Activated naive CD4-positive, alpha-beta T cell treated with anti-CD3 and anti-CD28 coated beads, Interleukin-2, amount 50 U/mL, for 16 hours (primary cell): ENCODE measurements at places on chromosomes 6 and 20.

DNA sequence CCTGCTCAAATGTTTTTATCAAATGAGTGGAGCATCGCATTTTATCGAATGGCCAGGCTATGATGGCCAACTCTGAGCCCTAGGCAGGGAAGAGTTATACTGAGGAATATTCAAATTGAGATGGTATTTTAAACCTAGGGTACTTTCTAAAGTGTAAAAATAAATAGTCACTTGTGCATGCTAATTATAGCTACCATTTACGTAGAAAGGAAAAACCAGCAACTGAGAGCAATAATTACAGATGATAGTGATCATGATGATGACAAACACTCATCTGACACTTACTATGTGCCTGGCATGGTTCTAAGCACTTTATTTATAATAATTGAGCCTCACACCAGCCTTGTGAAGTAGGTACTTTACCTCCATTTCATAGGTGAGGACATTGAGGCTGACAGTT, 455.7 kb downstream of the CD83 start:
- DNase-seq: no peak

- no peak for DNase-seq
These were observed 227.6 kb downstream of the BMP7 start for GRCh38 chr20:57038608-57039440.

GRCh38 chr6:113591896-113592827, 265.0 kb upstream of the MARCKS start:
- no peak for DNase-seq

GRCh38 chr6:1820165-1820564, 210.4 kb downstream of the FOXC1 start:
- no peak for DNase-seq

DNA sequence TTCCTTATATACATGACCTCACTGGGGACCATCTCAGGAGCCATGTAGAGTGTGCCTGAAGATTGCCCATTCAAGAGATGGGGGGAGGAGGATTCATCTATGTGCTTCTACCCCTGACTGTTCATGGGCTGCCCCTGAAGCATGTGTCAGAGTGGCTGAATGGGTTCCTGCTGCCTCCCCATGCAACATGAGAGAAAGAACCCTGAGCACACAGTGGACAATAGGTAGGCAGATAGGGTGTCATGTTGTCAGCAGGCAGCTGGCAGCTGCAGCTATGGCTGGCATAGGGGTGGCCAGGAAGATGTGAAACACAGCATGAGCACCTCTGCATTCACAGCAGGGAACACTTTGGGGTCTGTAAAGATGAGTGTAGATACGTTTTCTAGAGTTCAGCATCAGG, 208.4 kb upstream of the CNR1 start:
- DNase-seq: no peak

GRCh38 chr20:63819224-63819921, 11.7 kb downstream of the ZBTB46 start:
- no peak for DNase-seq

GRCh38 chr6:27693766-27694546, 218.2 kb downstream of the OR2B2 start:
- no peak for DNase-seq

- DNase-seq: no peak
These were observed 280.3 kb upstream of the SYNCRIP start for GRCh38 chr6:85923013-85923430.

DNA sequence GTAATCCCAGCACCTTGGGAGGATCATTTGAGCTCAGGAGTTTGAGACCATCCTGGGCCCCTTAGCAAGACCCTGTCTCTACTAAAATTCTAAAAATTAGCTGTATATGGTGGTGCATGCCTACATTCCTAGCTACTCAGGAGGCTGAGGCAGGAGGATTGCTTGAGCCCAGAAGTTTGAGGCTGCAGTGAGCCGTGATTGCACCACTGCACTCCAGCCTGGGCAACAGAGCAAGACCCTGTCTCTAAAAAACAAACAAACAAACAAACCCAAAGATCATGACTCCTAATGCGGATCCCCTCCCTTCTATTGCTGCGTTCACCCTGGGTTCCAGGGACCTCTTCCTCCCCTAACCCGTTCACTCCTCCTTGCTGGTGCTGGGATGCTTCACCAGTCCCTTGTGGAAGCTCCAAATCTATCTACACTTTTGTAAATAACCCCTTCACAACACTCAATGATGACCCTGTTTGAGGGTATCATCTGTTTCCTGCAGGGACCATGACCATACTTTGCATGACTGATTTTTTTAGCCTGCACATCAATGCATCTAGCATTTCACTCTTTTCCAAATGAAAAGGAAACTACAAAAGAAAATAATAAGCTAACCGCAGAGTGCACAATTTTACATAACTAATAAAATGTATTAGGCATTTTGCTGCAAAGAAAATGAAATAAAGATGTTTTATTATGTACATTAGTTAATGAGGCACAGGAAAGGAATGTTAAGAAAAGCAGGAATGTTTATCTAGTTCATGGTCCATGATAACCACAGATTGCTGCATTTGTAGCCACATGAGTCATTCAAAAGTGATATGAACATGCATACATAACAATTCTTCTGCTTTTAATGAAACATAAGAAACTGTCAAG, 30.5 kb upstream of the IPCEF1 start:
- DNase-seq: no peak

DNA sequence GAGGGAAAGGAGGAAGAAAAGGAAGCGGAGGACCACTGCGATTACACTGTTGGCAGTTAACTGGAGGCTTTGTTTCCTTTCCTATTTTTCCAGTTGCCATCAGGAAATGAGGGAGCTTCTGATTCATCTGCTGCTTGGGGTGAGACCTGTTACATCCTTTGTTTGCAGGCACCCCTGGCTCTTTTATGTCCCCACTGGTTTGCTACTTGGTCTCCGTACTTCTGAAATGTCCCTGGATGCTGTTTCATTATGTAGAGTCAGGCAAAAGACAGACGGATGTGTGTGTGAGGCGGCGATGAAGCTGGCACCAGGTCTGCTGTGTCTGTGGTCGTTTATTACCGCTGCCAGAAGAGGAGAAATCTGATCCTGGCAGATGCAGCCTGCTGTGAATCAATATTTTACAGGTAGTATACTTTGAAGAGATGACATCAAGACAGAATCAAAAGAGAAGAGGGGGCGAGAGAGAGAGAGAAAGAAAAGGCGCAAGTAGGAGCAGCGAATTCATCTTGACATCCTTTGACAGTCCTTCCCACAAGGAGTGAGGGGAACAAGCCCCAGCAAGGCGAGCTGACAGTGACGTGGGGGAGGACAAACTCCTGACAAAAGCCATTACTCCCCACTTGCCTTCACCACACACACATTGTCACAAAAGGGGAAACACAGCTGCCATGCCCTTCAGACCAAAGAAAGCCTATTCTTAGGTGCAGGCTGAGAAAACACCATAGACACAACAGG, 145.9 kb upstream of the FBXL4 start:
- DNase-seq: no peak

- no peak for DNase-seq
These were observed 7.0 kb downstream of the SERAC1 start for GRCh38 chr6:158160932-158161539.

GRCh38 chr6:75101896-75102295, 104.0 kb downstream of the COL12A1 start:
- DNase-seq: no peak

DNA sequence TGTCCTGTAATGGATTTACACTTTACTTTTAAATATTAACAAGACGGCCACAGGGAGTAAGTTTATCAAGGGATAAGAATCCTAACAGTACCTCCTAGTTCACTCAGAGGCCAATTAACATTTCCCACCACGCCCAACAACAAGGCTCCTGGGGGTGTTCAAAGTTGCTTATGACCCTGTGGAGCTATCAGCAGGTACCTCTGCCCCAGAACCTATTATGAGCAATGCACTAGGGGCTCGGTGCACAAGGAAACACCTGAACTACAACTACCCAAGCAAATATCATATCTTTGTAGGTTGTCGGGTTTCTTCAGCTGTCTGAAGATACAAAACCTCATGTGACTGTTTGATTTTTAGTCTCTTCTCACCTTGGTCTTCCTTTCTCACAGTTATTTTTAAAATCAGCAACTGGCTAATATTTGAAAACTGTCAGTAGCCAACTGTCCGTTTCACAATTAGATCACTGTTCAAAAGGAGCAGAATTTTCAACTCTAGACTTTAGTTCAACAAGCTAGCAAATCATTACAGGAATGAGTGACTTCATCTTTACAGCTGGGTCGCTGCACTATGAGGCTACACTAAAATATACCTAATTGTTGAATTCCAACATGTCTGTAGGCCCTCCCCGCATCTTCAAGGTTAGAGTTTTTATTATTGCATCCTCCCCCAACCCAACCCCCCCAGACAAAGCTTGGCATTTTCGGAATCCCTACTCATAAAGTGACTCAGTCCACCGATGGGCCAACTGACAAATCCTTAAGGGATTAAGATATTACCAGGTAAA, 38.1 kb downstream of the B4GALT5 start:
- no peak for DNase-seq

DNA sequence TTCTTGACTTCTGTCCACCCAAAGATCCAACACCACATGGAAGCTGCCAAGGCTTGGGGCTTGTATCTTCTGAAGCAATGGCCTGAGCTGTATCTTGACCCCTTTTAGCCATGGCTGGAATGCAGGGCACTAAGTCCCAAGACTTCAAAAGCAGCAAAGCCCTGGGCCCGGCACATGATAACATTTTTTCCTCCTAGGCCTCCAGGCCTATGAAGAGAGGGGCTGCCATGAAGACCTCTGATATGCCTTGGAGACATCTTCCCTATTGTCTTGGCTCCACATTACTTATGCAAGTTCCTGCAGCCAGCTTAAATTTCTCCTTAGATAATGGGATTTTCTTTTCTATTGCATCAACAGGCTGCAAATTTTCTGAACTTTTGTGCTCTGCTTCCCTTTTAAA, 1252.6 kb upstream of the CITED2 start:
- DNase-seq: no peak

DNA sequence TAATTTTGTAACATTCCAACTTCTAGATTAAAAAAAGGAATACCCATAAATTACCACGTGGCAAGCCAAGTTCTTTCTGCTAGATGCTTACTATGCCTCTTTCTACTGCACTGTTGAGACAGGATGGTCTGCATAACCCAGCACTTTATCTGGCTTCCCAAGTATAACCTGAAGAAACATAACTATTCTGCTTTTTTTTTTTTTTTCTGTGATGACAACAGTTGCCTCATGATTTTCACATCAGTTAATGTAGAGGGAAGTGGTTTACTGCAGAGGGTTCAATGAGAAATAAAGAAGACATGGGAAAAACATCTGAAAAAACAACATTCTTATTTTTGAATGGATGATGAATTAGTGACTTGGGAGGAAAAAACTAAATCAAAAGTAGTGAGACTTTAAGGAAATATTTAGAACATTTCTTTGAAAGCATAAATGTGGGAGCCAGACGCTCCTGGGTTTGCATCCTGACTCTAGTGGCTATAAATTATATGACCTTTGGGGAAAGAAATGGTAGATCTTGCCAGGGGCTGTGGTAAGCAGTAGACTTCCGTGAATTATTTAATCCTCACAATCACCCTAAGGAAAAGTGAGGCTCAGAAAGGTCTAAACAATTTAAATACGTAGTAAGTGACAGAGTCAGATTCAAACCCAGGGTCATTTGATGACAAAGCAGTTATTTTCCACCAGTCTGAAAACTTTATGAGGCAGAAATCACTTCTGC, 230.7 kb downstream of the PHACTR1 start:
- no peak for DNase-seq

GRCh38 chr20:4548552-4548951, 173.2 kb upstream of the PRND start:
- DNase-seq: no peak

GRCh38 chr6:150535151-150535804, 64.4 kb upstream of the PLEKHG1 start:
- DNase-seq: no peak

GRCh38 chr6:16212276-16212675, 26.1 kb upstream of the GMPR start:
- no peak for DNase-seq

DNA sequence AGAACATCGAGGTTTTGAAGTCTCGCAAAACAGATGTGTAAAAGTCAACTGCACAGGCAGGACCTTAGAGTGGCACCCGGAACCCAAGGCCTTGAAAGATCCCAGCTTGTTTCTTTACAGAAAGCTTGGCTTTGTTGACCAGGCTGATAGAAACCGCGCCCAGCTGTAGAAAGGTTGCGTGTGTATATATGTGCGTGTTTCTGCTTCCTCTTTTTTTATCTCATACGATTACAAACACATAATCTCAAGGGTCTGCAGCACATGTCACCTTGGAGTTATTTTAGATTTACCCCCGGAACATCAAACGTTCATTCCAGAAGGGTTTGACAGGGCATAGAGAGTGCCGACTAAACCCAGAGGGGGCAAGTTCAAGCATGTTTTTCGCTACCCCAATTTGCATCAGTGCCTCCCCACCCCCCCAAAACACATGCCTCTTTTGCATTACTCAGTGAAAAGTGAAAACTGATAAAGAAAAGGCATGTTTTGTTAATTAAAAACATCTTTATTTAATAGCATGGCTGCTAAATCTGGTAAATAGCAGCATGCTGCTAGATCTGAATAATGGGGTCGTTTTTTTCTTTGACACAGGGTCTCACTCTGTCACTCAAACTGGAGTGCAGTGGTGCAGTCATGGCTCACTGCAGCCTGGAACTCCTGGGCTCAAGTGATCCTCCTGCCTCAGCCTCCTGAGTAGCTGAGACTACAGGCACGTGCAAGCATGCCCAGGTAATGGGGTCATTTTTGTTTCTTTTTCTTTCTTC, 33.2 kb upstream of the NCOA3 start:
- no peak for DNase-seq

GRCh38 chr6:17980329-17980728, 7.1 kb downstream of the KIF13A start:
- no peak for DNase-seq

- DNase-seq: no peak
These were observed 13.6 kb downstream of the HEBP2 start for GRCh38 chr6:138417493-138418117.

GRCh38 chr20:63567136-63567385, 7.0 kb downstream of the HELZ2 start:
- DNase-seq: no peak

DNA sequence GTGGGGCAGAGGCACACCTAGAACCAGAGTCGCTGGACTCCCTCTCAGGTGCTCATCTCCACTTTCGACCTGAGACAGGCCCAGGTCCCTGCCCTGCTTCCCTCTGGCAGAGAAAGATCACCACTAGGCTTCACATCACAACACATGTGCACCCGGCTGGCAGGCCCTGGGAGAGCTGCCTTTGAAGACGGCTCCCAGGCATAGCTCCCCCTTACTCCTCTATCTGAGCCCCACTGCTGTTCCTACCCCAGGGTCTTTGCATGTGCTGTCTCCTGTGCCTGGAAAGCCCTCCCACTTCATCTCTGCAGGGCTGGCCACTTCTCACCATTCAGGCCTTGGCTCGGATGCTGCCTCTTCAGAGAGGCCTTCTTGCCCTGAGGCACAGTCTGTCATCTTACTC, 89.2 kb downstream of the NOL4L start:
- no peak for DNase-seq

GRCh38 chr20:22716821-22717351, 132.5 kb upstream of the FOXA2 start:
- no peak for DNase-seq

- DNase-seq: no peak
These were observed 1.2 kb downstream of the CDC40 start for GRCh38 chr6:110181131-110182030.

- no peak for DNase-seq
These were observed 102.5 kb upstream of the PTPRT start for GRCh38 chr20:43292222-43292621.

- DNase-seq: no peak
These were observed 880.4 kb upstream of the MAN1A1 start for GRCh38 chr6:120230008-120230407.

GRCh38 chr6:125597411-125598253, 151.8 kb upstream of the HEY2 start:
- no peak for DNase-seq
